ENCODE measurements at places on chromosomes 2 and 18. TPM values are rescaled to one million over a fixed set of nuclear protein-coding genes. Genes with fewer than 3 reads are reported as not detected.

The GALNT5 gene
- 1.7 TPM for total RNA-seq

The WNT6 gene
- total RNA-seq = 24.7 TPM

The TTN gene
- total RNA-seq = 4.2 TPM

GRCh38 chr2:196939371-196939770, 12.9 kb upstream of the PGAP1 start:
- no peak overlapping the region for H3K4me3 ChIP-seq
- H3K4me1 ChIP-seq = no peaks in the 10 kb centered on the region
- no peaks in the 10 kb centered on the region for H3K27me3 ChIP-seq
- no peak for DNase-seq
- H3K36me3 ChIP-seq = no peaks in the 10 kb centered on the region

- no peak overlapping the region for H3K27ac ChIP-seq
- no peaks in the 10 kb centered on the region for H3K36me3 ChIP-seq
- peaks cover 36% of the 10 kb centered on the region for H3K27me3 ChIP-seq
- DNase-seq = no peak
- H3K4me3 ChIP-seq = no peak overlapping the region
These were observed 32.9 kb upstream of the GLI2 start for GRCh38 chr2:120702801-120703200.

DNA sequence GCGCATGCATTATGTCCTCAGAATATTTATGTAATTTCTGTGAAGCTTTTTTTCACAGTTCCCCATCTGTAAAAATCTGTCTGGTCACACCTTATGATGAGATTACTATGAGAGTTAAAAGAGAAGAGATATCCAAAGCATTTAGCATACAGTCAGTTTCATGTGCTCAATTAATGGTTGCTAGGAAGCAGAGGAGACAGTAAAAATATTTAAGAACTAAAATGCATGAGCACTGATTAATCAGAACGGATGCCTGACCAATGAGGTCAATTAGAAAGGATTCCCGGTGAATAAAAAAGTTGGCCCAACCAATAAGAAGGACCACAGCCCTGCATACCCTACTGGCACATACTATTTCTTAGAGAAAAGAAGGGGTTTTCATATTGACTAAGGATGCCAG, 12.0 kb upstream of the CRIM1 start:
- DNase-seq = no peak
- no peaks in the 10 kb centered on the region for H3K36me3 ChIP-seq
- H3K4me1 ChIP-seq = peaks cover 6% of the 10 kb centered on the region
- H3K27me3 ChIP-seq = peaks cover 12% of the 10 kb centered on the region
- H3K27ac ChIP-seq = no peak overlapping the region
- no peak overlapping the region for H3K4me3 ChIP-seq

GRCh38 chr18:63590966-63591695, 4.0 kb downstream of the SERPINB13 start:
- no peaks in the 10 kb centered on the region for H3K36me3 ChIP-seq
- no peak overlapping the region for H3K27ac ChIP-seq
- no peak for DNase-seq
- no peaks in the 10 kb centered on the region for H3K27me3 ChIP-seq
- H3K4me3 ChIP-seq = no peak overlapping the region
- H3K4me1 ChIP-seq = peaks cover 4% of the 10 kb centered on the region

DNA sequence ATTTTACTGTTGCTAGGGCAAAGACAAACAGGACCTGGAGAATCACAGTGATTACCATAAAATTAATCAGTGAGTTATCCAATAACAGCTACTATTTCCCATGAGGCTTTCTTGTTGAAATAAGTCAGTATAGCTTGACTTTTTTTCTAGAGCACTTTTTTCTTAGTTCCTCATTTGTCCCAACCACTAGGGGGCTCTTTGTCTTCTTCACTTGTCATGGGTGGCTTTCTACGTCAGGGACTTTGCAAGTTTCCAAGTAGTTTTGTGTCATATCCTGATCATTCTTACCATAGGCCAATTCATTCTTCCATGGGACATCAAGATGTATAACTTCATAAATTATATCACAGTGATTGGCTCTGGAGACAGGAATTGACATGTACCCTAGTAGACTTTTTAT, 1019.6 kb upstream of the PIK3C3 start:
- DNase-seq = no peak
- H3K4me3 ChIP-seq = no peak overlapping the region
- H3K4me1 ChIP-seq = peaks cover 12% of the 10 kb centered on the region
- no peaks in the 10 kb centered on the region for H3K36me3 ChIP-seq

- peaks cover 12% of the 10 kb centered on the region for H3K4me1 ChIP-seq
- H3K4me3 ChIP-seq = no peak overlapping the region
- no peak overlapping the region for H3K27ac ChIP-seq
These were observed 77.5 kb downstream of the FAM168B start for GRCh38 chr2:131015764-131016163.

DNA sequence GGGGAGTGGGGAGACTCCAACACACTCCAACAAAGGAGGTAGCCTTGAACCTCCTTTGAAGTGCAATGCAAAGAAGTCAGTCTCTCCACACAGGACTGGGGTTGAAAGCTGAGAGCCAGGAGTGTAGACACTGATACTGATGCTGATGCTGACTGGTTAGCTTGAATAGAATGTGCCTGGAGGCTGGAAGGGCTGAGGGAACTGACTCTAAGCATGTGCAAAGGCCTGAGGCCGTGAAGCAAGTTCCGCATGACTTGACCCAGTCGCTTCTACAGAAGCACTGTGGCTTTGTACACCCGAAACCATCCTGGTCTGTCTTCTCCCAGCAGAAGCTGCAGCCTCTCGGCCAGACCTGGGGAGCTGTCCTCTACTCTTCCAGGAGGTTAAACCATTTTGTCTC, 10.4 kb downstream of the FOXI3 start:
- H3K36me3 ChIP-seq = no peaks in the 10 kb centered on the region
- no peak overlapping the region for H3K4me3 ChIP-seq
- DNase-seq = no peak

GRCh38 chr2:236960531-236960930, 125.2 kb upstream of the COPS8 start:
- H3K36me3 ChIP-seq = peaks cover 7% of the 10 kb centered on the region
- H3K4me1 ChIP-seq = peaks cover 26% of the 10 kb centered on the region
- H3K27ac ChIP-seq = no peak overlapping the region
- H3K27me3 ChIP-seq = peaks cover 4% of the 10 kb centered on the region
- no peak overlapping the region for H3K4me3 ChIP-seq

GRCh38 chr18:34999756-35000289, 41.4 kb upstream of the MAPRE2 start:
- H3K36me3 ChIP-seq = no peaks in the 10 kb centered on the region
- no peak for DNase-seq
- peaks cover 6% of the 10 kb centered on the region for H3K27me3 ChIP-seq

DNA sequence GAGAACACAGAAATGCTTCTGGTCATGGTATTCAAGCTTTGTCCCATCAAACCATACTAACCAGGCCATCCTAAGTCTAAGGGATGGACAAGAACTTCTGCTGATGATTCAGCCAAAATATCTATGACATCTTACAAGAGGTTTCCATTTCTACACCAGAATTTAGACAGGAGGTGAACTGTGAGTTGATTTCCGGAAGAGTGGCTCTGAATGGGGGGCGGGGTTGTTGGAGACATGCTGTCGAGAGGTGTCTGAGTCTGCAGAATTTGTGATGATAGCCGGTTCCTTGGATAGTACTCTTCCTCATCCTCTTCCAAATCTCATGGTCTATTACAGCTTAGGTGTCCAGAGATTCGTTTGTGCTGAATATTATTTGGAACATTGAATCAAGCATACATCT, 408.7 kb upstream of the TCF4 start:
- H3K36me3 ChIP-seq = no peaks in the 10 kb centered on the region
- peaks cover 30% of the 10 kb centered on the region for H3K4me1 ChIP-seq
- DNase-seq = no peak
- H3K27me3 ChIP-seq = no peaks in the 10 kb centered on the region
- no peak overlapping the region for H3K27ac ChIP-seq

- no peaks in the 10 kb centered on the region for H3K36me3 ChIP-seq
- peaks cover 38% of the 10 kb centered on the region for H3K27me3 ChIP-seq
- DNase-seq = peak; percentile 59
- H3K4me3 ChIP-seq = no peak overlapping the region
These were observed 2.9 kb upstream of the MBP start for GRCh38 chr18:77135339-77136075.

- H3K4me3 ChIP-seq = no peak overlapping the region
- peak overlapping the region; percentile 8 for H3K27ac ChIP-seq
- H3K4me1 ChIP-seq = peaks cover 34% of the 10 kb centered on the region
- H3K36me3 ChIP-seq = no peaks in the 10 kb centered on the region
- no peaks in the 10 kb centered on the region for H3K27me3 ChIP-seq
These were observed 127.2 kb upstream of the PPP1CB start for GRCh38 chr2:28624436-28624792.

All from type B pancreatic cell (in vitro differentiated cells).